ENCODE measurements at places on chromosomes 4 and X.

DNA sequence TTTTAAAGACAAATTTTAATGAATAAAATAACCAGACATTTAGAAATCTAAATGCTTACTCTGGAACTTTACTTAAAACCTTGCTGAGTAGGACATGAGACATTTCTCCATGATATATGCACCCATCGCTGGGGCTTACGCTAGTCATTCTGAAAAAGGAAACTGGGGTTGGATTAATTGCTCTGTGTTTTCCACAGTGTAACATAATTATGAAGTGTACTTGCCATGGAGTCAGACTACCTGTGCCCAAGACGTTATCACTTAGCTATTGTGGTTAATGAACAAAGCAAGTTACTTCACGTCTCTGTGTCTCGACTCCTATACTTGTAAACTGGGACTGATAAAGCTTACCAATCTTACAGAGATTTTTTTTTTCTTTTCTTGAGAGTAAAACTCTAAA is 47.8 kb downstream of the SHISA3 start:
- DNase-seq = no peak

- no peak for DNase-seq
These were observed 106.6 kb upstream of the PCDH18 start for GRCh38 chr4:137638934-137639333.

- peak; percentile 69 for DNase-seq
These were observed 4.3 kb downstream of the PNCK start for GRCh38 chrX:153669174-153669890.

DNA sequence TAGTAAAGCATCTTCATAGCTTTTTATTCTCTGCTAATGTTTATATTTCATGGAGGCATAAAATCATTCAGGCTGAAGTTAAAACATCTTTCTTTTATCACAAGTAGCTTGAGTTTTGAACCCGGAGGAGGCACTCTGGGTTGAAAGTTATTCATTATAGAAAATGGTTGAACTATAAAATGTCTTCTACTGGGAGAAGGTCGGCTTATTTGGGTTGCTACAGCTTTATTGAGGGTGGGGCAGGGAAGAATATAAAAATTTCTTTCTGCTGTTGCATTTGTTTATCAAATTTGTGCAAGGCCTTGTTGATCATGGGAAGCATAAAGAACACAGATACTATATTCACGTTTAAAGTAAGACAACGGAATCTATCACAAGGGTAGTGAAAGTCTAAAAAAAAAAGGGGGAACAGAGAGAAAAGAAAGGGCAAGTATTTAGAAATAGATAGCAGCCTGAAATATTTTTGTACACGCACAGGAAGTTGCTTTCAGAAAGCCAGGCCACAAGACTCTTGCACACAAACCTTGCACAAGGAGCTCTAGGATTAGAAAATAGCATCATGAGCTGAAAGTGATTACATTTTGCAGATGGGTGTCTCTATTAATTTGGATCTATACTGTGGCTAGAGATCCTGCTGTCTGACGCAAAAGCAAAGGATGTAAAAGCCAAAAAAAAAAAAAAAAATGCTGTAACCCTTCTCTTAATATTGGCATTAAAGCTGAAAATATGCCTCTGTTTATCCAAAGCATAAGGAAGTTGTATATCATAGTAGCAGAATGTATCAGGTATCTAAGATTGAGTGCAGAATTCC is 37.2 kb upstream of the FAM9C start:
- DNase-seq = no peak

- no peak for DNase-seq
These were observed 41.0 kb downstream of the FAT4 start for GRCh38 chr4:125355791-125356190.

DNA sequence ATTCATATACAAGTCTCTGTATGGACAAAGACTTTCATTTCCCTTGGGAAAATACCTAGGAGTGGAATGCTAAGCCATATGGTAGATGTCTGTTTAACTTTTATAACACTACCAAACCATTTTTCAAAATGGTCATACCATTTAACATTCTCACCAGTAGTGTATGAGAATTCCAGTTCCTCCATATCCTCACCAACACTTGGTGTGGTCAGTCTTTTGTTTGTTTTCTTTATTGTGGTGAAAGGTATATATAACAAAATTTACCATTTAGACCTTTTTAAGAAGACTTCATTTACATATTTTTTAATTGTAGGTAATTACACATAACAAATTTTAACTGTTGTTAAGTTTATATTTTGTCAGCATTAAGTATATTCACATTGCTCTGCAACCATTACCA is 12.7 kb upstream of the APLN start:
- no peak for DNase-seq

DNA sequence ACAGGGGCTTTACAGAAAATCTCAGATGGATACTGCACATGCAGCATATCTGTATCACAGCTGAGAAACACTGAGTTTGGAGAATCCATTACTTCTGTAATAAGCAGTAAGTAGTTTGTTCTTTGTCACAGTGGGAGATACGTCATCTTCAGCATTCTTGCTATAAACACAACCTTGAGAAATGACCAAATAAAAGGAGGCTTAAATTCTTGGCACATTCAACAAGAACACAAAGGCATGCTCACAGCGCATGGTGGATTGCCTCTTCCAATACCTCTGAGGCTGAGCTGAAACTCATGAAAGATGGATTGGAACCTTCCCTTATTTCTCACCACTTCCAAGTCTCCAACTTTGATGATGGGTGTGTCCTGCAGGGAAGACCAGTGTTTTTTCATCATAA is 54.5 kb downstream of the ANXA5 start:
- no peak for DNase-seq

DNA sequence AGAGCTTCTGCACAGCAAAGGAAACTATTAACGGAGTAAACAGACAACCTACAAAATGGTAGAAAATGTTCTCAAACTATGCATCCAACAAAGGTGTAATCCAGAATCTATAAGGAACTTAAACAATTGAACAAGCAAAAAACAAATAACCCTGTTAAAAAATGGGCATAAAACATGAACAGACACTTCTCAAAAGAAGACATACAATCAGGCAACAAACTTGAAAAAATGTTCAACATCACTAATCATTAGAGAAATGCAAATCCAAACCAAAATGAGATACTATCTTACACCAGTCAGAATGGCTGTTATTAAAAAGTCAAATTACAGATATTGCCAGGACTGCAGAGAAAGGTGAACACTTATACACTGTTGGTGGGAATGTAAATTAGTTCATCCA is 309.6 kb upstream of the KLF3 start:
- DNase-seq = no peak

- no peak for DNase-seq
These were observed 22.7 kb upstream of the PGRMC2 start for GRCh38 chr4:128310266-128310697.

GRCh38 chr4:13036841-13037240 is 447.3 kb downstream of the RAB28 start:
- DNase-seq = no peak

DNA sequence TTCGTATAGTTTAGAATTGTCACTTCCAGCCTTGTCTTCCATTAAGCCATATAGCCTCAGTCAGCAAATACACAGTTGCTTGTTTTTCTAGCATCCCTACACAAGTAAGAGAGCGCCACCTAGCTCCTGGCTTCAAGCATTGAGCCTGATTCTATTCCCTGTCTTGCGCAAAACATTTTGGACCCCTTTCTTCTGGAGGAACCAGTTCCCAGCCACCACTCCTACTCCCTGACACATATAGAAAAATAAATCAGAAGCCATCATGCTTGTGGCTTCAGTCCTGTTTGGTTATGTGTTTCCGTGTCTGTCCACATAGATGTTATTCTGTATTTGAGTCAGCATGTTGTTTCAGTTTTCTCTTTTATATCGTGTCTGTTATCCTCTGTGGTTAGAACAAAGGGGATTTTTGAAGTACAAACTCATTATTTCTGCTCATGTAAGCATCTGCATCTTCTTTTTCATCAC is 59.9 kb downstream of the GK start:
- no peak for DNase-seq

GRCh38 chr4:27742816-27743215 is 882.2 kb downstream of the STIM2 start:
- no peak for DNase-seq

GRCh38 chr4:40276546-40276945 is 58.6 kb upstream of the CHRNA9 start:
- no peak for DNase-seq

GRCh38 chrX:129719931-129720530 is 18.7 kb upstream of the XPNPEP2 start:
- peak; percentile 31 for DNase-seq

DNA sequence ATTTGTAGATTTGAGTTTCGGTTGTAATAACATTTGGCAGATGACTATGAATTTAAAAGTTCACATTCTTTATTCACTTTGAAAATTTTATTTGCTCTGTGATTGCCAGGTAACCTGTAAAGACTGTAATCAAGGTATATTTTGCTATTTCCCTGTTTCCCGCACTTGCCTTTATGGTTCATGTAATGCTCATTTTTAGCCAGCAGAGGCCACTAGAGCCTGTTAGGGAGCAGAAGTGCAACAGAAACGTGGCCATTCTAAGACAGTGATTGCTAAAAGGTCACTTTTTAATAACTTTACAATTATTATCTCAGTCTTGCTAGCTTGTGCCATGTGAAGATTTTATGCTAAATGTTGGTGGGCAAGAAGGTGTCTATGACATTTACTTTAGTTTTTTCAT is 12.4 kb downstream of the YIPF6 start:
- no peak for DNase-seq

GRCh38 chr4:71229477-71230270 is 109.1 kb upstream of the SLC4A4 start:
- no peak for DNase-seq

DNA sequence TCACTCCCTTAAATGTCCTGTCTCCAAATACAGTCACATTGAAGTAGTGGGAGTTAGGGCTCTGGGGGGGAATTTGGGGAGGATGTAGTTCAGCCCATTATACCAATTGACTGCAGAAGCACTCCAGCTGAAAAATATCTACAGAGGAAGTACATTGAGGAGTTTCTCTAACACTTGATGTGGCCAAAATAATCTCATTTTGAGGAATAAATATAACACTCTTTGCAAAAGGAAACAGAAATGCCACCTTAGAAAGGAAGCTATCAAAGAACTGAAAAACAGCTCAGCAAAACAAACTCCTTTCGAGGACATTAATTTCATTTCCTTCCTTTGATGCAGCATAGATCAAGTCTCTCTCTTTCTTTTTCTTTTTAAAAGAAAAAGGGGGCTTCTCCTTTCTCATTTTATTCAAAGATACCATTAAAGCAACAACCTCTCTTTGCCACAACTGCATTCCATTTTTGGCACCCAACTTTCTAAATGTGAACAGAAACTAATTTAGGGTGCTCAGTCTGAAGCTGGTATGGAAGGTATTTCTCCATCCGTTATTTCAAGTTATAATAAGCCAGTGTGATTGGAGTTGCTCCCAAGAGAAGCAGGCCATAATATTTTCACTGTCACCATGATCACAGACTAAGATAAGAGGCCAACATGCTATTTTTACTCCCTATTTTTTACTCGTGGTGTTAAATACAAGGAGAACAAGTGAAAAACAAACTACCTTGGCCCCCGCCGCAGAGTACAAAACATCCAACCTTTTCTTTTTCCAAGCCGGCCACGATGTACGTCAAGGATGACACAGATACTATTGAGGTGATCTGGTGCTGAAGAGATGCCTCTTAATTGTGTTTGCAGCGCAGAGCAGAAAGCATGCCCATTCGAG is 230.4 kb upstream of the GATB start:
- no peak for DNase-seq

DNA sequence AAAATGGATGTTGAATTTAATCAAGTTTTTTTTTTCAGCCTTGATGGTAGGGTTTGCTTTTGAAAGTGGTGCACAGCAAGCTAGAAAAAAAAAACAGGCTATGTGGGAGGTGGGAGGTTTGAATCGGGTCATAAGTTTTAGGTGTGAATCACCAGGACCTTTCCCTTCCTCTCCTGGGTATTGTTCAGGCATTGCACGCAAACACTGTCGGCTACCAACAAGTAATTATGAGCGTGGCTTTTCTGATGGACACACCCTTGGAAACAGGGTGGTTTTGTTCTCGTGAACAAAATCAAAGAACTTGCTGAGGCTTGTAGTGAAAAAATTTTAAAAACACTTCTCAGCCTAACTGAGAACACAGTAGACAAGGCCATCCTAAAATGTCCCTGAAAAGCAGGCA is 18.1 kb downstream of the PIR start:
- DNase-seq = no peak

GRCh38 chrX:132046533-132046932 is 23.4 kb downstream of the STK26 start:
- no peak for DNase-seq

- DNase-seq = no peak
These were observed 41.8 kb downstream of the UGT2B28 start for GRCh38 chr4:69322055-69322454.

DNA sequence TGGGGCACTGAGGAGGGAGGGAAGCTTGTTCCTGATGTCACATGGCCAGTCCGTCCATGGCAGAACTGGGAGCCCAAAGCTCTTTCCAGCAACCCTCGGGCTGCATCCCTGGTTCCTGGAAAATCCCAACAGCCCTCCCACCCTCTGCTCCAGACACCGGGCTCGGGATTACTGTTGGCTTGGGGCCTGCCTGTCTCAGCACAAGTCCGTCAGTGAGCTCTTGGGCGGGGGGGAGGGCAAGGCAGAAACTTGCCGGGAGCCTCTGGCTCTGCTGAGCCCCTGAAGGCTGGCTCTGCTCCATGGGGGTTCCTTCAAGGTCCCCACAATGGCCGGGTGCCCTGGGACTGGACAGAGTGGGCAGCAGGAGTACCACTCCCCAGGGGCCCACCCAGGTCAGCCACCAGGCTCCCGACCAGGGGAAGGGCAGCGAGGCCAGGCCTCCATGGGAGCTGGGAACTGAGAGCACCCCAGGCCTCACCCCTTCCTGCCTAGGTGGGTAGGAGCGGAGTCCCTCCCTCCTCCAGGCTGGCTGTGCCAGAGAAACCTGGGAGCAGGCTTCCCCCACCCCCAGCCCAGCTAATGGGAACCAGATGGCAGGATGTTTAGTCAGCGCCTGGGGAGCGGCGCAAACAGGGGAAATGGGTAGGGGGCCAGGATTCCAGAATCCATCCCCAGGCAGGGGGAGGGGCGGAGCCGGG is 6.4 kb upstream of the HAUS7 start:
- no peak for DNase-seq

DNA sequence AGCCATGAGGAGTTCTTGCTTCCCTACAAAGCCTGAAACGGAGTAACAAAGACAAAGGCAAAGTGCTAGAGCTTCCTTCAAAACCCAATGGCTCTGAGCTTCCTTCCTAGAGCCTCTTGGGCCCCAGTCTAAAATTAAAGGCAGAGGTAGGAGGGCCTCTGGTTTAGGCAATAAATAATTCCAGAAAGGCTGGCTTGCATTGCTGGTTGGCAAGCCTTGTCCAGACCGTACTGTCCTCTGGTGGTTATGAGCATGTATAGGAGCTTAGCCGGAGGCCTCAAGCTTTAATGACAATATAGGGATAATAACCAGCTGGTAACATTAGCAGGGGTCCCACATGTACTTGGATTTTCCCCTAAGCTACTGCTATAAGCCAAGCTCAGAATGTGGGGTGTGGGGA is 237.3 kb downstream of the AR start:
- no peak for DNase-seq

DNA sequence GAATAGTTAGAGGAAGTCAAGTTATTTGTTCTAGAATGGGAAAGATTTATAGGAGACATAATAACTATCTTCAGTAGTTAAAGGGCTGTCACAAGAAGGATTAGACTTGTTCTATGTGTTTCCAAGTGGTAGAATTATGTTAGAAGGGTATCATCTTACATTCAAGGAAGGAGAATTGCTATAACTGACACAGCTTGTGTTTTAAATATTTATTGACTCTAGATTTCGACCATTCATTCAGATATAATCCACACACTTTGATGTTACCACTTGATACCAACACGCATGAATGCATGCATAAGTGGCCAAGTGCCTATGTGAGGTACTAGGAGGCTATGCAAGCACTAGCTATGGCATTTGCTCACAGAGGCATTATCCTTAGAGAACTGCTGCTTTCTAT is 122.7 kb downstream of the CCNB3 start:
- no peak for DNase-seq

Data from coronary artery (tissue), 2 donors.